ENCODE measurements at places on chromosomes 12 and 14.
A peak's percentile ranks its signal among the peaks of the same experiment; 100 is the strongest.

DNA sequence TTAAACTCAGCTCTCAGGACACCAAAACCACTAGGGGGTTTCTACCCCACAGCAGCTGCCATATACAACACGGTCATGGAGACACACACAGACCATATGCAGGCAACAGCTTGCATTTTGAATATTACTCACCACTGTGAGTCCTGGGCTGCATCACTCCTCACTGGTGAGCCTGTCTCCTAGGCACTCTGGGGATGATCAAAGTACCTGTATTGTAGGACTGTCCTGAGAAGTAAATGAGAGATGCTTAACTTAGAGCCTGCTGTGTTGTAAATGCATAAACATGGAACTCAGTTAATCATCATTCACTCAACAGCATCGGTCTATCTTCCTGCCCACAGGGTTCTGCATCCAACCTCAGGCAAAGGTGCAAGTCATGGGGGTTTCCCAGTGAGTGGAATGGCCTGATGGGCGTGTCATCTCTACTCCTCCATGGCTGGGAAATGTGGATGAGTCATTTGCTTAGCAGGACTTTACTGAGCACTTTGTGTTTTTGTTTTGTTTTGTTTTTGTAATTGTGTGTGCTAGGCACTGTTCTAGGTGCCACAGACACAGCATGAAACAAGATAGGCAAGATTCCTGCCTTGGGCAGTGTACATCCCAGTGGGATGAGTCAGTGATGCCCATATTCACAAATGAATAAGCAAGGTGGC is 1141.2 kb upstream of the TMEM132C start:
- ATAC-seq, result peak; percentile 38

- ATAC-seq, result no peak
Measured at GRCh38 chr14:105659935-105660527, 133.6 kb downstream of the TMEM121 start.

DNA sequence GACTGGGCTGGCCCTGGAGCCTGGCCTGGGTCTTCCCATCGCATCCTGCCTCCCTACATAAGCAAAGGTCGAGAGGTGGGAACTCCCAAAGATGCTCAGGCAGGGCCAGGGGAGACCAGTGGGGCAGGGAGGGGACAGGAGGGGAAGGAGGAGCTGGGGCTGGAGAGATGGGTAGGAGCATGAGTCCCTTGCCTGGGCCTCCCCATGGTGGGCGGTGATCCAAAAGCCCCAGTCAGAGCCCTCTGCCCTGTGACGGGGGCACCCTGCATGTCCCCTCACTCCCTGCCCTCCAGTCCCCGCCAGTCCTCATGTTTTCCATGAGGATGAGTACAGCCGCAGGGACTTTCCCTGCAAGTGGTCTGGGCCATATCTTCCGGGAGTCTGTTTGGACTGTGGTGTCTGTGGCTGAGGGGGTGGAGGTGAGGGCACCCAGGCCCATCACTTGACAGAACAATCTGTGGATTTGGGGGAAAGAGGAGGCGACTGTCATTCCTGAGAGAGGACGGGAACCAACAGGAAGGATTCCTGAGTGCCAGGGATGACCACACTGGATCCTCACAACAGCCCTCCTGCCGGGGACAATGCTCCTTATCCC is 9.3 kb downstream of the BDKRB2 start:
- no peak for ATAC-seq

DNA sequence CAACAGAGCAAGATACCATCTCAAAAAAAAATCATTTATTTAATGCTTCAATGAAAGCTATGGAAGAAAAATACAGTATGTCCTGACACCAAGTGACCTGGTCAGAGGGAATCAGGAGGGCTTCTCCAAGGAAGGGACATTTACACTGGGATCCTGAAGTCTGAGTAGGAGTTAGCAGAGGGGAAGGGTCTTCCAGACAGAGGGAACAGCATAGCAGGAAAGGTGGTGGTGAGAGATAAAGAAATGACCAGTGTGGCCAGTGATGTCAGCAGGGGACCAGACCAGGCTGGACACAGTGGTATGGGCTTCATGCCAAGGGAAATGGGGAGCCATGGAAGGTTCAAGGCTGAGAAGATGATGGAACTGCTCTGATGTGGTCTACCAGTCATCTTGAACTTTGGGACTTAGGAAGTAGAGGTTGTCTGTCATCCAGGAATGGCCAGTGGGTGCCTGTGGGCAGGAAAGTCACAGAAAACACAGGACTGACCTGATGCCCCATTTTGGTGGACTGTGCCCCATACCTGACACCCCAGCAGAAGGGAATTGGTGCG is 7.8 kb upstream of the TCHP start:
- no peak for ATAC-seq

GRCh38 chr14:61747342-61747741 is 14.9 kb upstream of the SNAPC1 start:
- ATAC-seq, result no peak

DNA sequence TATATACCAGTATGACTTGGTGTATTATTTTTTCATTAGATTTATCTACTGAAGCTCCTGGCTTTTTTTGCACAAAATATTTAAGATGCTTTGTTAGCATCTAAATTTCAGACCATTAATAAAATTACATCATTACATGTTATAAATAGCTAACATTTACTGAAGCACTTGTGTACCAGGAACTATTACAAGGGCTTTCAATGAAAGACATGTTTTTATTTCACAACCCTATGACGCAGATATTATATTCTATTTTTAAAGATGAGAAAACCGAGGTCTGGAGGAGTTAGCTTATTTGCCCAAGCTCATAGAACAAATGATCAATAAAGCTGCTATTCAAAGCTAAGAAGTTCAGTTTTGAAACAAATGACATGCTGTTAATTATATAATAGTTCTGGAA is 420.4 kb upstream of the DCN start:
- ATAC-seq, result no peak

- ATAC-seq, result no peak
Measured at GRCh38 chr14:96576359-96576758, 74.2 kb downstream of the PAPOLA start.

GRCh38 chr12:122064780-122065588 is 13.6 kb upstream of the MLXIP start:
- peak; percentile 69 for ATAC-seq

GRCh38 chr12:26370098-26370497 is 174.7 kb downstream of the SSPN start:
- ATAC-seq, result no peak

- ATAC-seq, result peak; percentile 92
Measured at GRCh38 chr14:56422703-56423213, 156.8 kb upstream of the TMEM260 start.

DNA sequence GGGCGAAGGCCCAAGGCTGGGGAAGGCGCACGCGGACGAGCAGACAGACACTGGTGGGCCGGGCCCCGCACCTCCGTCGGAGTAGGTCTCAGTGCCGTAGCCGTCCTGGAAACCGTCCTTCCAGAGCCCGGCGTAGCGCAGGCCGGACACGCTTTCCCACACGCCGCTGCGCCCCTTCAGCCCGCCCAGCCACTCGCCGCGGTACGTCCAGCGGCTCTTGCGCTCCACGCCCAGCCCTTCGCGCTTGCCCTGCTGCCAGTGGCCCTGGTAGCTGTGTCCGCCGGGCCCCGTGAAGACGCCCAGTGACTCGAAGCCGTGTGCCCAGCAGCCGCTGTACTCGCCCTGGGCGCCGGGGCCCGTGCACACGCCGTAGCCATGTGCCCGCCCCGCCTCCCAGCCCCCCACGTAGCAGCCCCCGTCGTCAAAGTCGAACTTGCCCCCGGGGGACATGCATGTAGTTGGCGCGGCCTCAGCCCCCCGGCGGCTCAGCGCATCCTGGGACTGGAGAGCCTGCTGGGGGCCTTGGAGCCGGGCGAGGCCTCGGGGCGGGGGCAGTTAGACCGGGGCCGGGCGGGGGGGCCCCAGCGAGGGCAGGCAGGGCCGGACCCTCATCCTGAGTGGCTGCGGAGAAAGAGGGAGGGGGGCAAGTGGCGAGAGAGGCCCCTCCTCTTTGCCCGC is 1.4 kb downstream of the JPH4 start:
- peak; percentile 53 for ATAC-seq

GRCh38 chr14:90062822-90063539 is 1.2 kb downstream of the KCNK13 start:
- no peak for ATAC-seq
